ENCODE measurements at places on chromosomes 3 and 15.

DNA sequence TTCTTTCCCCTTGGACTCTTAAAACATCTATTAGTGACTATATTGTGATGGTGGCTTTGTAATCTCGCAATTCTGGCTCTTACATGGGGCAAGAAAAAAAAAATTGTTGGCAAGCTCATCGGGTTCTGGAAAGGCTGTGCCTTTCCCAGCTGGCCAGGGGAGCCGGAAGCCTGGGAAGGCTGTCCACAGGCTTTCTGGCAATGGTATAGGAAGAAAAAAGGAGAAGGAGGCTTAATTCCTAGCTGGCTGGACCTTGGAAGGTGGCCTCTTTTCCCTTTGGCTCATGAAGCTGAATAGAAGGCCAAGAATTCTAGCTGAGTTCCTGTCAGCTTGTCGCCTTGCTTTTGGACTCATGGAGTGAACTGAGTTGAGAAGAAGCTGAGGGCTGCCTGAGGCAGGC, 243.5 kb upstream of the SEMA6D start:
- no peak for DNase-seq

- no peak for DNase-seq
Observed at GRCh38 chr3:132225664-132226063, 91.5 kb upstream of the ACP3 start.

DNA sequence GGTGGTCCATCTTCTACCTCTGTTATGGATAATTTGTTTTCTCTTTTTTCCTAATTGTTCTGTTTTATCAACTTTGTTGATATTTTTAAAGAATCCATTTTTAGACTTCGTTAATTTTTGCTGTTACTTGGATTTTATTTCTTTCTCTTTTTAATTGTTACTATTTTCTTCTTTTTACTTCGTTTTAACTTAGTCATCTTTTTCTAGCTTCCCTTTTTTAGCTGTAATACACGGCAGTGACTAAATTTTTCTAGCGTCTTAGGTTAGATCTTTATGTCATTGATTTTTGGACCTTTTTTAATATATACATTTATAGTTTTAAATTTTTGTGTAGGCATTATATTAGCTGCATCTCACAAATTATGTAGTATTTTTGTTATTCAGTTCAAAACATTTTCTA, 33.1 kb downstream of the ARIH2 start:
- no peak for DNase-seq

DNA sequence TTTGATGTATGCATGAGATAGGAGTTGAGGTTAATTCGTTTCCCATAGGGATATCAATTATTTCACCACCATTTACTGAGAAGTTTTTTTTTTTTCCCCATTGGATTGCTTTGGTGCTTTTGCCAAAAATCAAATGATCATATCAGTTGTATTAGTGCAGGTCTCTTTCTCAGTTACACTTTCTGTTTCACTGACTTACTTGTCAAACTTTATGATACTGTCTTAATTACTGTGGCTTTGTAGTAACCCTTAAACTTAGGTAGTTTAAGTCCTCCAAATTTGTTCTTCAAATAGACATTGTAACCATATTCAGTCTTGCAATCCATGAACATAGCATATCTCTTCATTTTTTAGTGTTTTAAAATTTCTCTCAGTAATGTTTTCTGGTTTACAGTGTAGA, 259.9 kb upstream of the SLCO3A1 start:
- DNase-seq = no peak

GRCh38 chr3:132210476-132211346, 106.5 kb upstream of the ACP3 start:
- no peak for DNase-seq

GRCh38 chr3:42569593-42570142, 12.1 kb downstream of the SEC22C start:
- DNase-seq = no peak

GRCh38 chr3:141431411-141432378, 55.1 kb upstream of the RASA2 start:
- no peak for DNase-seq
